ENCODE measurements at places on chromosomes 4 and X. TPM values are rescaled to one million over a fixed set of nuclear protein-coding genes. Genes with fewer than 3 reads are reported as not detected.
A peak's percentile ranks its signal among the peaks of the same experiment; 100 is the strongest.

- DNase-seq = peak; percentile 89
Measured at GRCh38 chr4:100008048-100008447, 58.0 kb upstream of the H2AZ1 start.

GRCh38 chr4:168451744-168452390, 28.4 kb downstream of the DDX60L start:
- DNase-seq = peak; percentile 60

DNA sequence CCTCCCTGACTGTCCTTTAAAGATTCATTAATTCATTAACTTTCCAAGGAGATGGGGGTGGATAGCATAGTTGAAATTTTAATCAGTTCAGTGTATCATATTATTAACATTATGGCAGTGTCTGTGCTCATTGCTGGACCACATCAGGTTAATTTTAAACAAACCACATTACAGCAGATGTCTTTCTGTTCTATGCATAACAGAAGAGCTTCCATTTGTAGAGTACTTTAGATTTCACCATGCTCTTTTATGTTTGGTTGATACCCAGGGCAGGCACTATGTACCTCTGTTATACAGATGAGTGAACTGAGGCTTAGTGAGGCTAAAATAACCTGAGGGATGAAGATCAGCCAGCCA, 41.1 kb downstream of the AFF2 start:
- no peak for DNase-seq

GRCh38 chrX:70166601-70167590, 10.4 kb upstream of the DGAT2L6 start:
- DNase-seq = peak; percentile 81

DNA sequence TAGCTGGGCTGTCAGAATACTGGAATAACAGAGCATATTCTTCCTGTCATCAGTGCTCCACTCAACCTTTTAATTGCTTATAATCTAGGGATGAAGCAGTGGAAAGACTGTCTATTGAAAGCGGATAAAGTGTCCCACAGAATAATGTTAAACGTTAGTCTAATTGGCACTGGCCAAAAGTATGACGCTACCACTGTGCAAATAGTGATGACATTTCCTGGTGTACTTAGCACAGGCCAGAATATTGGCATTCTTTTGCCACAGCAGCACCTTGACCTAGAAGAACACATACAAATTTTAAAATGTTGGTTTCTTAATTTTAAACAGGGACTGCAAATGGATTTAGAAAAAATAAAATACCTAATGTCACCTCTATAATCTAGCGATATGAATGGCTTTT, 635.2 kb upstream of the SPANXN1 start:
- no peak for DNase-seq

DNA sequence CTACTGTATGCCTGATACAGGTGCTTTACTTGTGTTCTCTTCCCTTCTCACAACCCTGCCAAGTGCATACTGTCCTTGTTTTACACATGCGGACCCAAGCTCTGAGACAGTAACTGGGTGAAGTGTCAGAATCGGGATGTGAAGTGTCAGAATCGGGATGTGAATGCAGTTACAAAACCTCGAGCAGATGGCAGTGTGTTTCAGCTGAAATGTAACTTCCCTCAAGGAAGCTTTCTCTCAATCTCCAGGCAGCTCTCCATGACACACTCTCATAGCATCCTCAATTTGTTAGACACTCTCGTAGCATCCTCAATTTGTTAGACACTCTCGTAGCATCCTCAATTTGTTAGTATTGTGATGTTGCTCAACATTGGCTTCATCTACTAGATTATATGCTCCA, 1.1 kb upstream of the HPSE start:
- no peak for DNase-seq

DNA sequence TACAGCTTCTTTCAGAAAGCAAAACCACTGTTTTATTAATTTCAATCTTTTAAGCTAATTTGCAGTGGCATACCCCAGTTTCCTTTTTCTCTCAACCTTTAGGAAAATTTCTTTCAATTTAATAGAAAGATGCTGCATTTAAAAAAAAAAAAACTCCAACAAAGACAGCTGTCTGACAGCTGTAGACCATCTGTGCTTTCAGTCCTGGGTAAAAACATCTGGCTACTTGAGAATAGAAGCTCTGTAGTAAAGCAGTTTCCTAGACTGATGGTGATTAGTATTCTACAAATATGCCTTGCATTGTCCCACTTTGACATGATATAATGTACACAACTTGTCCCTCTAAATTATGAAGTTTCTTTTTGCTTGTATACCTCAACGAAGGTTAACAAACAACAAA, 197.8 kb downstream of the EDA start:
- no peak for DNase-seq

DNA sequence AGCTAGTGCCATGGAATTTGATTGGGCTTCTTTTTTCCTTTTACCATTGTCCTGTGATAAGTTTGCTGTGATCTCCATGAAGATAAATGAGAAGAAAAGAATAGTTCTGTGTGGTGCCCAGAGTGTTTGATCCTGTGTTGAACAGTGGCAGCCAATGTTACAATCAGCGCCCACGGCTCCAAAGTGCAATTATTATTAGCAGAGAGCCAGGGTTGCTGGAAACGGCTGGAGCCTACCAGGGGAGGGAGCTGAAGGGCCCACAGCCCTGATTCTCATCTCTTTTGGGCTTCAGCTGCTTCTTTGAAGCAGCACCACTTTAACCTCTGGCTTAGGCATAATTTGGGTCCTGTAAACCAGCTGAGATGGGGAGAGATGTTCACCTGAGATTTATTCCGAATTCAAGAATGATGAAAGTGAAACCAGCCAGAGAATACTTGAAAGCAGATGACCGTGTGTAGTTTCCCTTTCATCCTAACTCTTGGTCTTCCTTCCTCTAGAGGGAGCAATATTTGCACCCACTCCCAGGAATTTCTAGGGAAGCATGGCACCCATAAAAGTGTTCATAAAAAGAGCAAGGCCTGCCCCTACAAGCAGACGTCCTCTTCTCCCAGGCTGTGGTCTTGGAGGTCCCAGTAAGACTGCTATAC, 298.3 kb downstream of the EVC2 start:
- DNase-seq = no peak

DNA sequence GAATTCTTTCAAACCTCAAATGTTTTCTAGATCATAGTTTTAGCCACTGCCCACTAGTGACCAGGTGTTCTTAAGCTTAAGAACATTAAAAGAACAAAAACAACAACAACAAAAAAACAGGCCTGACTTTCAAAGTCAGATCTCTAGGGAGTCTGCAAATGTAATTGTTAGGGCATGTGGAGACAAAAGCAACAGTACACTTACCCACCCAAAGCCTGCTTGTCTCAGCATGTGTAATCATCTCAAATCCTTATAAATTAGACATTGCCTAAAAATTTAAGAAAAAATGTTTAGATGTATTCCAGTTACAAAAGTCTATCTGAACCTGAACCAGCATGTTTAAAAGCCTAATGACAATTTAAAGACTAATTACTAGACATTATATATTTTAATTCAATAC, 79.9 kb downstream of the SLC7A11 start:
- DNase-seq = no peak

DNA sequence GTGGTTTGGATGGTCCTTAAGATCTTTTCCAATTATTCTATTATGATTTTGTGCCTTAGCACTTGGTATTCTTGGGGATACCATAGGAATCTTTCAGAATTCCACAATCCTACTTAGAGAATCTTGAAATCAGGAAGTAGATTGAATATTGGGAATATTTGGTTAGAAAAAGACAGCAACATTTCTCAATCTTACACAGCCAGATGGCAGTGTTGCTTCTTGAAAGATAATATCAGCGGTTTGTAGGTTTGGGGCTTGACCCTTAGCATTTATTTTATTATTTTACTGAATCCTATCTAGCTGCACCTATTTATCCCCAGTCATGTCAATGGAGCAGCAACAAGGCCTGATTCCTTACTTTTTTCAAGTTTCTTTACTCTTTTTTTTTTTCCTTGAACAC, 28.6 kb downstream of the MAGEB1 start:
- DNase-seq = no peak

GRCh38 chr4:5708449-5709206, at the start of gene EVC2:
EVC2 (minus strand) TSS chr4:5708559; CDS start chr4:5708513, 46 bp downstream.
- no peak for DNase-seq

- no peak for DNase-seq
Measured at GRCh38 chr4:122827879-122828601, 1.4 kb downstream of the FGF2 start.

DNA sequence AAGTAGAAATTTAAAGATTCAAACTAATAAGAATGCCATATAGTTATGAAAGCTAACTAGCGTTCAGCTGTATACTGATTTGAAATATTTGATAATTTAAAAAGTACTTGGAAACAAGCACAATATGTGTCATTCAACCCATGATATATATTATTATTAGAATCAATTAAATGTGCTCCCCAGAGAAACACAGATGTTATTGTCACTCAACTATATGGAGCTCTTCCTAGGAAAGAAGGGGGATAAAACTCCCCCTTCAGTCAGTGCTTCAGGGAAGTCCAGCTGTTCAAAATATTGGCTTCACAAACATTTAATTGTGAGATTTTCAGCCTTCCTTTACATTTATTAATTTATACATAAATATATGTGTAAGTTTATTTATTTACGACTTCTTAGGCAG, 135.9 kb downstream of the SLC4A4 start:
- DNase-seq = no peak

- DNase-seq = peak; percentile 85
Measured at GRCh38 chr4:13888112-13888511, 260.6 kb upstream of the BOD1L1 start.

GRCh38 chr4:41559940-41560516, 22.1 kb downstream of the LIMCH1 start:
- DNase-seq = no peak

ATXN3L gene
- total RNA-seq = not detected

ART3 gene
- total RNA-seq = not detected

MAGEB2 gene
- total RNA-seq = not detected

HTR2C gene
- not detected for total RNA-seq

PGRMC1 gene
- total RNA-seq = 145 TPM

FIP1L1 gene
- 58.3 TPM for total RNA-seq

BANK1 gene
- 0.15 TPM for total RNA-seq

IL2RG gene
- total RNA-seq = not detected
